ENCODE measurements at places on chromosomes 5 and 9.
A peak's percentile ranks its signal among the peaks of the same experiment; 100 is the strongest.

- no peak for DNase-seq
Measured at GRCh38 chr9:18791074-18791473, 241.9 kb downstream of the SAXO1 start.

DNA sequence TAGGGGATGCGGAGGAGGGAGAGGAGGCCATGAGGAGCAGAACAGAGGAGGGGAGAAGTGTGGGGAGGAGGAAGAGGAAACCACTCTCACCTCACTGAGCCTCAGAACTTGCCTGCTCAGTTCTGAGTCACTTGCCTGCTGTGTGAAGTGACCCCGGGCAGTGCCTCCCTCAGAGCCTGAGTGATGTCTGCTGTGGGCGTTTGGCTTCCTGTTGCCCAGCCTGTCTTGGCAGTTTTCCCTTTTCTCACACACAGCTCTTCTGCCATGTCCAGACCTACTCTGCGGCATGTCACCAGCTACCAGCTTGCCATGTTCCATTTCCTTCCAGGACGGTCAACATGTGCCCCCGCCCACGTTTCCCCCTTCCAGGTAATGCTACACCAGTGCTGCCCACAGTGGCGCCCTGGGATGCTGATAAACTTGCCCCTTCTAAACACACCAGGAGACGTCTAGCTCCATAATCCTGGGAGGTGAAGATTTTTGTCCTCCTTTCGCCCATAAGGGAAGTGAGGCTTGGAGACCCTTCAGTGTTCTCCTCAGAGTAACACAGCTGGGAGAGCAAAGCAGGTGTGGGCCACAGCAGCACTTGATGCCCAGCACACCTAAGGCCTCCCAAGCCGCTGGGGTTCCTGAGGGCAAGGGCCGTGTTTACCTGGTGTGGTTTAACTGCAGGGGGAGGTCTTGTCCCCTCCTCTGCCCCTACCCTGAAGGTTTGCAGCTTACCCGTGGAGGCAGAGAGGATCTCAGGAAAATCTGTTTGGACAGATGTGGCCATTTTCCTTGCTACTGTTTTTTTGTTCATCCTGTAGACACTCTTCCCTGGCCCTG lies 63.8 kb upstream of the RNF130 start:
- DNase-seq: peak; percentile 10

DNA sequence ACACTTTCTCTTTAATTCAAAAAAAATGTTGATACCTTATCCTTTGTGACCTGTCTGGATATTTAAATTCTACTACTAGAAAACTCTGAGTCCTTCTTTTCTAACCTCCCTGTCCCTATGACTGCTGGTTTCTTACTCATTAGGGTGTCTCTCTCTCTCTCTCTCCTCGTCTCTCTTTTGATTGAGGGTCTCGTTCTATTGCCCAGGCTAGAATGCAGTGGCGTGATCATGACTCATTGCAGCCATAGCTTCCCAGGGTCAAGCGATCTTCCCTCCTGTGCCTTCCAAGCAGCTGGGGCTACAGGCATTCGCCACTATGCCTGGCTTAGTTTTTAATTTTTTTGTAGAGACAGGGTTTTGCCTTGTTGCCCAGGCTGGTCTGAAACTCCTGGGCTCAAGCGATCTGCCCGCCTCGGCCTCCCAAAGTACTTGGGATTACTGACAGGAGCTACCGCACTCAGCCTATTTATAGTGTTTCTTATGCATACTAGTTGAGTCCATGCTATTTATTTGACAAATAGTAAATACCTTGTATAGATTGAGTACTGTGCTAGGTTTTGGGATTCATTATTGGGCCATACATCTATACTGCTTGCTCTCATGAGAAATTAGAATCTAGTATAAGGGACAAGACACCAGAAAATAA lies 61.9 kb downstream of the NSD1 start:
- DNase-seq: no peak

DNA sequence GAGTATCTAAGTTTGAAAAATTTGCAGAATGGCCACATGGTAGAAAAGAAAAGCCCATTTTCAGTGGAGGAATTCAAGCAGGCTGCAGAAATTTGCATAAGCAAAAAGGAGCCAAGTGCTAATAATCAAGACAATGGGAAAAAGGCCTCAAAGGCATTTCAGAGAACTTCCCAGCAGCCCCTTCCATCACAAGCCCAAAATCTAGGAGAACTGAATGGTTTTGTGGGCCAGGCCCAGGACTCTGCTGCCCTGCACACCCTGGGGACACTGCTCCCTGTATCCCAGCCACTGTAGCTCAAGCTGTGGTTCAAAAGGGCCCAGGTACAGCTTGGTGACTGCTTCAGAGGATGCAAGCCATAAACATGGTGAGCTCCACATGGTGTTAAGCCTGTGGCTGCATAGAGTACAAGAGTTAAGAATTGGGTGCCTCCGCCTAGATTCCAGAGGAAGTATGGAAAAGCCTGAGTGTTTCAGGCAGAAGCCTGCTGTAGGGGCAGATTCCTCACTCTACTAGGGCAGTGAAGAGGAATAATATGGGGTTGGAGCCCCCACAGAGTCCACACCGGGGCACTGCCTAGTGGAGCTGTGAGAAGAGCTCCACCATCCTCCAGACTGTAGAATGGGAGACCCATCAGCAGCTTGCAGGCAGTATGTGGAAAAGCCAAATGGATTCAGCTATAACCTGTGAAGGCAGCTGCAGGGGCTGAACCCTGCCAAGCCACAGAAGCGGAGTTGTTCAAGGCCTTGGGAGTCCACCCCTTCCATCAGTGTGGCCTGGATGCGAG lies 720.7 kb upstream of the CTNND2 start:
- DNase-seq: no peak

- DNase-seq: peak; percentile 78
Measured at GRCh38 chr9:135926402-135927194, 19.3 kb upstream of the CAMSAP1 start.

DNA sequence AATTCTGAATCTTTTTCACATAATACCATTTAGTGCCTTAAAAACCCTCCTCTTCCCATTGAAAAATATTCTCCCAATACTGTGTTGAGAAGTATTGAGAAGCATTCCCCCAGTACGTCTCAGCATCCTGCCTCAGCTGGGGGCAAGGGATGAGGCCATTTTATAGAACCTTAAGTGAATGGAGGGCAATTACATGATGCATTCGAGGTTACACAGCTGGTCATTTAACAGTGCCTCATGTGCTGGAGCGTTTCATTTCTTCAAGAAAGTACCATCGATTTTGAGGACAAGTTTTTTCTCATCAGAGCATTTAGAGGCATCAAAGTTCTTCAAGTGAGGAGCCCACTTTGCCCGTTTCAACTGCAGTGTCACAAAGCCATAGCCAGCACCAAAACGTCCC lies 135.6 kb downstream of the DOCK2 start:
- DNase-seq: no peak

- DNase-seq: no peak
Measured at GRCh38 chr9:109026306-109026705, 13.0 kb upstream of the CTNNAL1 start.

Data from stimulated activated CD4-positive, alpha-beta T cell treated with anti-CD3 and anti-CD28 coated beads, Interleukin-2, amount 100 ng/mL, for 48 hours (primary cell).